ENCODE measurements at places on chromosomes 4 and X. TPM values are rescaled to one million over a fixed set of nuclear protein-coding genes. Genes with fewer than 3 reads are reported as not detected.

- H3K27ac ChIP-seq = no peak overlapping the region
- no peaks in the 10 kb centered on the region for H3K4me1 ChIP-seq
- H3K4me3 ChIP-seq = no peak overlapping the region
- no peaks in the 10 kb centered on the region for H3K36me3 ChIP-seq
- no peak for DNase-seq
Measured at GRCh38 chr4:67721315-67721769, 20.4 kb upstream of the UBA6 start.

DNA sequence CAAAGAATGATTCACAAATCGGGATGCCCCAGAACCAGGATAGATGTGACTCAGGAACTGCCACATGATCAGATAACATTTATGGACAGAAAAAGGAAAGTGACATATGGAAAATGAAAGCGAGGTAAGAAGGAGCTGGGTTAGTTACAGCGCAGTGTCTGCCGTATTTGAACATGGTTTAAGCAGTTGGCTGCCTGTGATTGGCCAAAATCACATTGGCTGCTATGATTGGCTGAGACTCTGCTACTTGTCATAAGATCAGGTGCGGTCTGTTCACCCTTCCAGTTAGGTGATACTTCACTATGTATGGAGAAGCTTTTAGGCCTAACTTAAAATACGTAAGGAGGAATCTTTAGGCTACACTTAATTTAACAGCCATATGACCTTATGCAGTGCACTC, 322.7 kb upstream of the HAND2 start:
- H3K4me1 ChIP-seq = no peaks in the 10 kb centered on the region
- peak overlapping the region; percentile 40 for H3K27ac ChIP-seq

GRCh38 chr4:15188605-15189539, 186.6 kb downstream of the CPEB2 start:
- no peaks in the 10 kb centered on the region for H3K27me3 ChIP-seq
- H3K27ac ChIP-seq = no peak overlapping the region
- no peaks in the 10 kb centered on the region for H3K36me3 ChIP-seq
- no peak for DNase-seq
- H3K4me1 ChIP-seq = no peaks in the 10 kb centered on the region
- no peak overlapping the region for H3K4me3 ChIP-seq

Gene HSFX4
- not detected for total RNA-seq

DNA sequence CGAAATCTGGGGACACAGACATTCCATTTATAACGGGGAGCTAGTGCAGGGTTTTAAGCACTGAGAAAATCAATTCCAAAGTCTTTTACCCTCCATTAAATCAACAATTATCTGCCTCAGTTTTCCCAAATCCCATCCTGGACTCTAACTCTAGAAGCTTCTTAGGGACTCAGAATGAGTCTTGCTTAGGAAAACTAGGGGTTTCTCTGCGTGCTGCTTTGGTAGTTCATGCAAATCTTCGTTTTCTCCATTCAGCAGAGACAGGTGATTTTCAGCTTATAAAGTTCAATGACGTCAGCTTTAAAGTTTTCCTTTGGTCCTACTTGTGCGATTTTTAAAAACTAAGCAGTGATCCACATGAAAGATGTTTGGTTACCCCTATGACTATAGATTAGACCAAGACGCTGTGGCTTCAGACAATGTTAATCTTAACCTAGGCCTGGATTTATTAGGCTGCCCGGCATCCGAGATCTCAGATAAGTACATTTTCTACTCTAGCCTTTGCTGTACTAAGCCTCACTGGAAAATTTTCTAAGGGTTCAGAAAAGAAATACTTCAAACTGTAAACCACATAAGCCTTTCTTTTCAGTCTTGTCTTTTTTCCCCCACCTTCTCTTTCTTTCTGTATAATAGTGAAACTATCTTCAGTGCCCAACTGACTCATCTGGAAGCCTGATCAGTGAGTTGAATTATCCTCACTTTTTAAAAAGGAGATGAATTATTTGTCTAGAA, 121.4 kb upstream of the GATB start:
- H3K4me1 ChIP-seq = no peaks in the 10 kb centered on the region
- DNase-seq = no peak
- no peaks in the 10 kb centered on the region for H3K27me3 ChIP-seq
- no peak overlapping the region for H3K27ac ChIP-seq

Gene RRH
- not detected for total RNA-seq

All from sigmoid colon (tissue), 7 donors.